ENCODE measurements at places on chromosomes 16 and 17.

DNA sequence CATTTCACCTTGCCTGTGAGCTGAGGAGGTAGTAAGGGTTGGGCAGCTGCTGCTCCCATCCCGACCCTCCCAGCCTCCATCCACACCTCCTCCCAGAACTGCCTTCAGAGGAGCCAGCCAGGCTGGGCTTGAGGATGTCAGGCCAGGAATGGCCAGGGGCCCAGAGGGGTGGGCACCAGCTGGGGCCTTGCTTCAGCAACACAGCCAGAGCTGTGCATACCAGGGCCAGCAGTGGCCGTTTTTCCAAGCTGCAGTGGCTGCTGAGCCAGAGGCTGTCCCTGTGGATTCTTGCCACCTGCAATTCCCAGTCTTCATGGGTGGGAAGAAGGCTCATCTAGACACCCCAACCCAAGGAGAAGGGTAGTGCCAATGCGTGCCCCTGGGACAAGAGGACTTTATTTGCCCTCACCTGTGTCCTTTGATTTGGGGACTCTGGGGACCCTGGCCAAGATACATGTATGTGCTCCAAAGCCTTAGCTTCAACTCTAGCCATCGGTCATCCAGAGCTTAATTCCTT is 153.4 kb upstream of the SDK2 start:
- no peak for DNase-seq

GRCh38 chr17:67359960-67360791 is 6.2 kb downstream of the PSMD12 start:
- no peak for DNase-seq

DNA sequence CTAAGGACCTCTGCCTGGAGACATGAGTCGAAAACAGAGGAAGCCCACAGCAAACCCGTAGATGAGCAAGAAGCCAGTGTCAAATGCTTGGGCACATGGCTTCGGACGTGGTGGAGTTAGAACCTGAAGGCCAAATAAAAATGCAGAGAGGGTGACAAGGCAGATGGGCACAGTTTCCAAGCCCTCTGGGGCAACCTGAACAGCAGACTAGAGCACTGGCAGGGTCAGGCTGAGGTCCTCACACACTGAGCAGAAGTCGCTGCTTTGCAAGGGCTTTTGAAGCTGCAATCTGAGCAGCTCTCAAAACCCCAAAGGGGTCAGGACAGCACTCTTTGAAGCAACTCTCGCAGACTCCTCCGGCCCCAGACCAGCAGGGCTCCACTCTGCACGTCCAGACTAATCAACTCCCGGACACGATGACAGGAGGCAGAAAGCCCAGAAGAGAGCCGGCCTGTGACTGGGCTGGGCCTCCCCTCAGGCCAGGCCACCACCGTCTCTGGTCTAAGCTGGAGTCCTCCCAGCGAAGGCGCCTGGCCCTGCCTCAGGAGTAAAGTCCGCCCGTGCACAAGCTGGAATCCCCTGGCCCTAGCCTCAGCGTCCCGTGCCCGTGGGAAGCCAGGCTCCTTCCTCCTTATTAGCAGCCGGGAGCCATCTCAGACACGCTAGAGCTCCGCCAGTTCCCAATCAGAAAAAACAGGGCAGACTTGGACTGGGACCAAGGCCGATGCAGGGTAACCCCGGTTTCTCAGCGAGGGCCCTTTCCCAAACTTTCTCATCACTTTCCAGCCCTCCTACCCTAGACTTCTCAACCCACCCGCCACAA is 924 bp downstream of the SMARCD2 start:
- DNase-seq, result no peak

DNA sequence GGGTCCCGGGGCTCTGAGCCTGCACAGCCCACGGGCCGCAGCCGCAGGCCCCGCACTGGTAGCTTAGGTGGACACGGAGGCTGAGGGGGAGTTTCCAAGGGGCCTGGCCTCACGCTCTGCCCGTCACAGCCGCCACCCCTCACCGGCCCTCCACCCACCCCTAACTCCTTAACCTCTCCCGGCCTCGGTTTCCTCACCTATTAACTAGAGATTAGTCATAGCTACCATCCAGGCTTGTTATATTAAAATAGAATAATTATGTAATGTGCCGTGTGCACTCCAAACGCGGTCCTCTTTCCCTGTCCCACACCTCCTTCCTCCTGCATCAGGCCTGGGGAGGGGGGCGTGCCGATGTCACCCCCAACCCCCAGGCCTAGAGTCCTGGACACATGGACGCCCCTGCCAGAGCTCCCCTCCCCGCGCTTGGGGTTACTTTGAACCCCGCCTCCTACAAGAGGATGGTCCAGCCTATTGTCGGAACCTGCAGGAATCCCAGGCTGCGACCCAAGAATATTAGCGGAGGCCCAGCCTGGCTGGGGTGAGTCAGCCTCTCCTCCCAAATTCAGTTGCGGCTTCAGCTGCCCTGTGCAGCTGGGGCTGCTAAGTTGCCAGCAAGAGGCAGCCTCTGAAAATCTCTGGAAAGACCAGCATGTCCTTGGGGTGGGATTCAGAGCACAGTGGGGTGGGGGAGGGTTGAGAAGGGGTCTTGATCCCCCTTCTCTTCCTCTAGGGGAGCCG is 17.3 kb downstream of the SOCS3 start:
- no peak for DNase-seq

Data from NCI-H187 (cell line).